Astrocyte of the cerebellum (primary cell): ENCODE measurements at places on chromosomes 6 and 20.
A peak's percentile ranks its signal among the peaks of the same experiment; 100 is the strongest.

- DNase-seq: peak; percentile 64
These were observed 135.0 kb upstream of the MAN1A1 start for GRCh38 chr6:119484598-119484997.

DNA sequence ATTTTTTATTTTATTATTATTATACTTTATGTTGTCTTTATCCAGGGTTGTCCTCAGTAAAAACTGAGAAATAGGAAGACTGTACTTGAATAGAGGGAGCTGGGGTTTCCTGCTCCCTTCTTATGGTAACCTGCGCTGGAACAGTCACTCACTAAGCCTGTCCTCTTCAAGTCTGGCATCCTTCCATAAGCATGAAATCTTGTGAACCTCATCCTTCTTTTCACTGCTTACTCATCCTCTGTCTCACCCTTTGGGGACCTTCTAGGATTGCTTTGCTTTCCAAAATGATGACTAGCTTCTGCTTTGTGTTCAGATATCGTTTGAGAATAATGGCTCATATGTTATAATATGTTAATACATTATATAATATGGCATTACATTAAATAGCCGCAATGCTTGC is 90.6 kb downstream of the C6orf118 start:
- DNase-seq: no peak

- DNase-seq: peak; percentile 19
These were observed 331.8 kb upstream of the BTBD3 start for GRCh38 chr20:11585752-11586352.

GRCh38 chr6:144134737-144135136 is 15.6 kb upstream of the STX11 start:
- no peak for DNase-seq

DNA sequence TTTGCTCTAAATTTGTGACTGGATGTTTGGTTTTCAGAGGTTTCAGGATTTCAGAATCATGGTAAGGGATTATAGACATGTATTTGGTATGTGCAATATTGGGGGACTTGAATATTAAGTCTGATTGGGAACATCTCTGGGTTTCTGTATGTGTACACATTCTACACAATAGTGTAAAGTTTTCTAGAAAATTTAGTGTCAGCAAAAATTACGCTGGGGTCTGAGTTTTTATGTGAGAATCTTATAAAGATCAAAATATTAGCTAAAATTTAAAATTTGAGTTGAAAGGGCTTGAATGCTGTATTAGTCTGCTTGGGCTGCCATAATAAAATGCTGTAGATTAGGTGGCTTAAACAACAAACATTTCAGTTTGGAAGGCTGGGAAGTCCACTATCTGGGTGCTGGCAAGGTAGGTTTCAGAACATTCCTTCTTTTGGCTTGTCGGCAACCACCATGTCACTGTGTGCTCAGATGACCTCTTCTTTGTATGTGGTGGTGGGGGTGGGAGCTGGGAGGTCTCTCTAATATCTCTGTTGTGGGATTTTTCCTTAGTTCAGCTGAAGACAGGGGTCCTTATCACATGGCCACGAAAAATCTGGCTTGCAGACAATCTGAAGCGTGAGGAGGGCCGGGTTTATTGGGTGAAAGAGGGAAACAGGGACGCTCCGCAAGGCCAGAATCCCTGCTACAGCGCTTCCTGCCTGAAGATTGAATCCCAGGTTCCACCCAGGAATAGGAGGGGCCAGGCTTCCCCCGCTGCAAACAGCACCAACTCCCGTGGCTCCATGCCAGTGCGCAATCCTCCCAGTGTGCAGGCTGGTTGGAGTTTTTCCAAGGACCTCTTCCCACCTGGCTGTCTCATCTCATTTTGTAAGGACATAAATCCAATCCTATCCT is 299.7 kb downstream of the PLCB1 start:
- no peak for DNase-seq

DNA sequence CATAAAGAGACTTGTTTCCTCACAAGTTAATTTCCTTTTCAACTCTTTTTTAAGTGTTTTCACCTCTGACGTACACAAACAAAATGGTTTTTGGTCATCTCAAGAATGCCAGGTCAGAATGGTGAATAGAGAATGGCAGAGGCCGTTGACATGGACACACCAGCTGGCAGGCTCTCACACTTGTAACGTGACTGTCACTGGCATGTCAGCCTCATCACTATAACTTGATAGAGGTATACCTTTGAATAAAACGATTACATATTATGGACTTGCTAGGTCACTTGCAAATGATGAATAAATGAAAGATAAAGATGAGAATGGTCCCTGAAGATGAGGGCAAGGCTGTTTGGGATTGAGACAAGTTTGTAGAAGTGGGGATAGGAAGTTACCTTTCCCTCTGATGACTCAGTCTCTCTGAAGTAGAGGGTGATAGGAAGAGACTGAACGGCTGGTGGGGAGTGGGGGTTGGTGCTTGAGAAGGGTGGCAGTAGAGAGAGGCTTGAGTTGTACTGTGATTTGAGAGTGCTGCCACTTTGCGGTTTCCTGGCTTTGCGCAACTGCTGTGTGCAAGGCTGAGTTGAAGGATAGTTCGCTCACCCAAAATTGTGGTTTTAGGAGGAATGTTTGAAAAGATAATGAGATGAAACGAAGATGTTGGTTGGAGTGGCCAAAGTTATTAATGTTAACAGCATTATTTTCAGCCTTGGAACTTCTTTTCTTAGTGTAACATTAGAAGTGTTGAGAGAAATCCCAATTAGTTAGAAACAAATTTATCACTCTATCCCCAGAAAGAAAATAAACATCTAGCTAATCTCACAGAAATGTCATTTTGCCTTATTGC is 30.3 kb downstream of the TBPL1 start:
- no peak for DNase-seq

- no peak for DNase-seq
These were observed 74.1 kb upstream of the BTN3A2 start for GRCh38 chr6:26290941-26291340.

- no peak for DNase-seq
These were observed 41.0 kb downstream of the WDR27 start for GRCh38 chr6:169660751-169661390.

DNA sequence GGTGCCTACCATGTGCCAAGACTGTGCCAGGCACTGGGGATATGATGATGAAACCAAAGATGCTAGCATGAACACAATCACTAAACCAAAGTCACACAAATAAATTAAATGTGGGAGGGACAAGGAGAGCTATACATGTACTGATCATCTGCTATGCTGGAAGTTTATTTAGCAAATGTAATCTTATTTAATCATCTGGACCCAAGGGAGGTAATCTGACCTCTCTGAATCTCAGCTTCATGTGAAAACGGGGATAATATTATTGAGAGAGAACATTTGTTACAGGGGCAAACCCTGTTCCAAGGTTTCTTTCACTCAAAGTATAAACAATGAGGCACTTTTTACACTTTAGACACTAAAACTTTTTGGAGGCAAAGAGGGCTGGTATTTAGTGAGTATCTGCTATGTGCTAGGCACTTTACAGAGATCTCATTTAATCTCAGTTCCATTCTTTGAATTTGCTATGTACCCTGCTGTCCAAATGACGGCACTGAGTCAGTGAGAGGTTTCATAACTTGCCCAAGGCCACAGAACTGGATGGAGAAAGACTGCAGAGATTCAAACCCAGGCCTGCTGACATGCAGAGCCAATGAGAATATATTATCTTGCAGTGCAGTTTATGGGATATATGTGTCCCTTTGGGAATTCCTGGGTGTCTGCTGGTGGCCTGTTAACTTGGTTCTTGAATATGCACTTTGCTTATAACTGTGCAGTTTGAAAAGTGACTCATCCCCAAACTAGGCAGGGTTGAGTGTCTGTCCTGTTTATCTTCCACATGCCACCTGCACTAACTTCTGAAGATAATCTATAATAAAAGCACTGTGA is 3.3 kb upstream of the ASXL1 start:
- no peak for DNase-seq

DNA sequence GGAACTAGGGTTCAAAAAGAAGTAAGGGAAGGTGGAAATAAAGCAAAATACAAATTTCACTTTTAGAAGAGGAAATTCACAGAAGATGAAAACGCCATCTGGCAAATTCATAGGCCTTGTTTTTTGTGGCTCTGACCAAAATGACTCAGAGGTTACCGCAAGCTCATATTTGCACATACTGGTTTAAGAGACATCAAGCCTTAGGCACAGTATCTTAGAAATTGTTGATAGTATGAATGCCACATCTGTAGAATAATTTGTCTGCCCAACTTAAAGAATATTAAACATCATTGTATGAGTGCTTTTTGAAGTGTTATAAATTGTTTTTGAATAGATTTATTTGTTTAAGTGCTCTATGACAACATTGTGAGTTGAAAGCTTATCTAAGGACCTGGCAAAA is 10.6 kb downstream of the TAAR1 start:
- peak; percentile 57 for DNase-seq

DNA sequence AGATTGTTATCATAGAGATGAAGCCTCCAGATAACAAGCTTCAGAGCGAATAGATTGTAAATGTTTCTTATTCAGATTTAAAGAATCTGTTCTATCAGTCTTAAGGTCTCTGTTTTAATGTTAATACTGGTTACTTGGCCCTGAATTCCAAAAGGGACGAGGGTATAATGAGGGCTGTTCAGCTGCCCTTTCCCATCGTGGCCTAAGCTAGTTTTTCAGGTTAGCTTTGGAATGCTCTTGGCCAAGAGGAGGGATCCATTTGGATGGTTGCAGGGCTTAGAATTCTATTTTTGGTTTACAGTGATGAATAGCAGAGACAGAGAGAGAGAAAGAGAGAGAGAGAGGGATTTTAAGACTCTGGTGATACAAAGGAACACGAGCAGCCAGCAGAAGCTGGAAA is 62.8 kb upstream of the UFL1 start:
- DNase-seq: no peak

- no peak for DNase-seq
These were observed 267.0 kb downstream of the TMEM242 start for GRCh38 chr6:157056275-157056674.

DNA sequence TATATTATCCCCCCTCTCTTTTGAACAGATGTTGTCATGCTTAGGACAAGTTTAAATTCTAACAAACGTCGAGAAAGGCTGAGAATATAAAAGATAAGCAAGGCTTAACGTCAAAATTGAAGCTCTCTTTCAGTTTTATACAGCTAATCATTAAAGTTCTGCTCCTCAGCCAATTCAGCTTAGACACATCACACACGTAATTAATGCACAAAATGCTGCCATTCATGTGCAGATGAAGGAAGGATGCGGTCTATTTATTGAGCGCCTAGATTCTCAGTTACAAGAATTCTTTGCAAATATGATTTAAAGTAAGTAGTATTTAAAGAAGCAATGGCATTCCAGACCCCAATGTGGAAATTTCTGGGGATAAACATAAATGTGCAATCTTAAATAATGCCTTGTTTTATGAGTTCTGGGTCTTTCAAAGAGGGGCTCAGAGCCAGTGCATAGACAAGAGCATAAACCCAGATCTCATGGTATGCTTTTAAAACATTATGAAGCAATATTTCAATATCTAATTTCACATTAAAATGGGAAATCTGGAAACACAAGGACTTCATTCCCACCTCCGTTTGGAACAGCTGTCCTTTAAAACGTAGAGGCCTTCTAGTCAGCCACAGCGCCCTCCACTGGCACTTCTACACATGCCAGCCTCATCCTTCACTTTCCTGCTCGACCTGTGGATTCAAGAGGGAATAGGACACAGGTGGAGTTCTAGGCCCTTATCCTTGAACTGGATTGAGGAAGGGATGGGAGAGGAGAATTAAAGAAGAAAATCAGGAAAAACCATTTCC is 85.8 kb downstream of the LYRM4 start:
- DNase-seq: no peak

- DNase-seq: no peak
These were observed 13.7 kb downstream of the KCNS1 start for GRCh38 chr20:45087097-45087790.

DNA sequence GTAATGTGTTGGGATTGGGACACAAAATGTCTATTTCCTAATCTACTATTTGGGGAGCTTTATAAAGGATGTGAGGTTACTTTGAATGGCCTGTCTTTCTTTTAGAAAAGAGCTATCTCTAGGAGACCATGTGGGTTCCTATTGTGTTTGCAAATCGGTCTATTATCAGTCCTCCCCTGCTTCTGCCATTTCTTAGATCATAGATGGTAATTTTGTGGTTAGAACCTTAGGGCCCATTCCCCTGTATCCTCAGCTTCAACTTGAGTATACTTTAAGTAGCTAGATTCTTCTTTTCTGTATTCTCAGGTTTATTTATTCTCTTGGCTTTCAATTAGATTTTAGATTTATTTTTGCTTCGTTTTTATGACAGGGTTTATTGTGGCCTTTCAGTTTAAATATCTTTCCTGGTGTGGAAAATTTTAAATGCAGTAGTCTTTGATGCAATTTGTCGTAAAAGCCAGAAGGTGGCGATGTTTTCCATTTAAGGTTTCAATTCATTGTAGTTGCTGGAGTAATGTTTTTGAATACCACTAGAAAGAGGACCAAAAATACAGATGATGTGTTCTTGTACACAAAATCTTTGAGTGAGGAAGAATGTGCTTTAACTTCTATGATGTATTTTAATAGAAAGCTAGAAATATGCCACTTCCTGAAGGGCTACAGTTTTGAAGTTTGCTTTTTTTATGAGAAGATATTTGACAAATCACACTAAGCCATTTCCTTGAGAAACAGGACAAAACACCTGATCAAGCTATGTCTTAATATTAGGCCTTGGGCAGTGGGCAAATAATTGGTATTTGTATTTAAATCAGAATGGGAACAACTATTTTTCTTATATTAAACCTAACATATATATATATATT is 20.3 kb downstream of the TBPL1 start:
- peak; percentile 57 for DNase-seq

DNA sequence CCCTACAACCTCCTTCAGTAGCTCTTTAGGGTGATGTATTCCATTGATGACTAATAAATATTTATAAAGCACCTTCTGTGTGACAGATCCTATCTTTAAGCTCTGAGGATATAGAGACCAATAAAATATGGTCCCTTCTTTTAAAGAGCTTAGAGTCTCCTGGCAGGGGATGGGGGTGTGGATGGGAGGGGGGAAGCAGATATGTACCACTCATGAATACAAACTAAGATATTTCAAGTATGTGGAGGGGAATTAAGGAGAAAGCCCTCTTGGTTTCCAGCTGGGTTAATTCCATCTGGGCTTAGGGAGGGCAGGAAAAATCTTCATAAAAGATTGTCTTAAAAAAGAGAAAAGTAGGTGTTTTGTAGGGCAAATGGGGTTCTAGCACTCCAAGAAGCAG is 21.6 kb upstream of the FBXO9 start:
- DNase-seq: no peak

GRCh38 chr6:140434761-140435160 is 1060.3 kb upstream of the CITED2 start:
- no peak for DNase-seq

DNA sequence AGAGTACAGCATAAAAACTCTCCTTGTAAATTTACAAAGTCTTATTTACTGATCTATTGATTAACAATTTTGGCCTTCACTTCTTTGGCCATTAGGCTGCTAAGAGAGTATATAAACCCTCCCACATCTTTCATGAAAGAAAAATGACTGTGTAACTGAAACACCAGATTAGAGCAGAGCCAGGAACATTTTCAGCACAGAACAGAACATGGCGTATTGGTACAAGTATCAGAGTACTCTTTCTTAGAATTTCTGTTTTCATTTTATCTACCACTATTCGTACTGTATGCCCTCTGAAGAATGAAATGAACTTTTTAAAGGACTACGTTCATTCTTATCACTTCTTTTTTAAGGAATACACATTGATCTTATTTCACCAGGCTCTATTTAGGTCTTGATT is 550.2 kb downstream of the ADGRB3 start:
- no peak for DNase-seq

- no peak for DNase-seq
These were observed 273.4 kb upstream of the SASH1 start for GRCh38 chr6:148069256-148069655.

- peak; percentile 61 for DNase-seq
These were observed 127.5 kb upstream of the COL21A1 start for GRCh38 chr6:56374841-56375369.
